CD4-positive, alpha-beta memory T cell (primary cell): ENCODE measurements at places on chromosomes 13 and 19. TPM values are rescaled to one million over a fixed set of nuclear protein-coding genes. Genes with fewer than 3 reads are reported as not detected.

The RABAC1 gene
- 100 TPM for total RNA-seq

The ZNF726 gene
- 3.0 TPM for total RNA-seq

The TMEM38A gene
- 0.99 TPM for total RNA-seq

The CD22 gene
- total RNA-seq = 0.30 TPM

The ZNF616 gene
- total RNA-seq = 19.0 TPM

The FXYD3 gene
- total RNA-seq = not detected

The OR7A5 gene
- total RNA-seq = not detected

The CYSLTR2 gene
- total RNA-seq = 3.3 TPM

The HSD17B14 gene
- total RNA-seq = 0.75 TPM

The ZNF492 gene
- total RNA-seq = 0.64 TPM

The TNFRSF19 gene
- not detected for total RNA-seq

- H3K27ac ChIP-seq = no peak overlapping the region
- H3K4me1 ChIP-seq = peaks cover 52% of the 10 kb centered on the region
- H3K36me3 ChIP-seq = peaks cover 15% of the 10 kb centered on the region
- H3K27me3 ChIP-seq = peaks cover 13% of the 10 kb centered on the region
- no peak overlapping the region for H3K4me3 ChIP-seq
Measured at GRCh38 chr19:7918615-7919421, 1.3 kb upstream of the SNAPC2 start.

- H3K4me3 ChIP-seq = no peak overlapping the region
- DNase-seq = no peak
- no peaks in the 10 kb centered on the region for H3K27me3 ChIP-seq
- peaks cover 4% of the 10 kb centered on the region for H3K36me3 ChIP-seq
- H3K27ac ChIP-seq = no peak overlapping the region
Measured at GRCh38 chr19:14159059-14159458, 22.7 kb upstream of the ASF1B start.

DNA sequence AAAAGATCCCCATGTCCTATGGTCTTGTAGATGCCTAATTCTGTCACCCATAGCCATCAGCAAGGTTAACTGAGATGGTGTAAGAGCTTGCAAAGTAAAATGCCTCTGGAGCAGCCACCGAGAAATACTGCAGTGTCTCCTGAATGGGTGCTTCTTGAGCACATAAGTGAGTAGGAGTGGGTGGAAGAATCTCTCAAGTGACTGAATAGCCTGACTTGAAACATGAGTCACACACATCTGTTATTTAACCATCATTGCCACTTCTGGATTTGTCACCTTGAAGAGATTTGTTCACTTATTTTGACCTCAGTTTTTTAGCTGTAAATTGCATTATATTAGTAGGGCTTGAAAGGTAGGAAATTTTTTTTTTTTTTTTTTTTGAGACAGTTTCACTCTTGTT is 2.3 kb downstream of the ZNF714 start:
- no peaks in the 10 kb centered on the region for H3K27me3 ChIP-seq
- no peak for DNase-seq
- no peak overlapping the region for H3K4me3 ChIP-seq
- peaks cover 4% of the 10 kb centered on the region for H3K36me3 ChIP-seq

GRCh38 chr13:28590461-28590860 is 68.5 kb upstream of the POMP start:
- no peak overlapping the region for H3K27ac ChIP-seq
- H3K4me3 ChIP-seq = no peak overlapping the region
- no peaks in the 10 kb centered on the region for H3K36me3 ChIP-seq
- H3K27me3 ChIP-seq = no peaks in the 10 kb centered on the region
- DNase-seq = no peak
- no peaks in the 10 kb centered on the region for H3K4me1 ChIP-seq

DNA sequence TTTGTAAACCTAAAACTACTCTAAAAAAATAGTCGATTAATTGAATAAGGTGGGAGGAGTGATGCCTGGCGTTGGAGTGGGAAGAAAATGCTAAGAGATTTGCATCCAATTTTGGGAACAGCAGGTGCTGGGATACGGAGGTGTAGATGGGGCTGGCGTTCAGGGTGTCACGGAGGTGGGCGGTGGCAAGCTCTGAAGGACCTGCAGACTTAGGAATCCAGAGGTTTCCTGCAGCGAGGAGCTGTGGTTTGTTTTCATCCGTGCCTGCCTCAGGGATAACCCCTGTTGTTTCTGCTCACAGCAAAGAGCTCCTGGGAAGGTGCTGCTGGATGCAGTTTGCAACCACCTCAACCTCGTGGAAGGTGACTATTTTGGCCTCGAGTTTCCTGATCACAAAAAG is 166.4 kb upstream of the RNF113B start:
- H3K4me1 ChIP-seq = no peaks in the 10 kb centered on the region
- H3K4me3 ChIP-seq = no peak overlapping the region
- no peak for DNase-seq
- no peaks in the 10 kb centered on the region for H3K27me3 ChIP-seq

- DNase-seq = no peak
- no peaks in the 10 kb centered on the region for H3K36me3 ChIP-seq
- peak overlapping the region; percentile 62 for H3K4me3 ChIP-seq
- H3K4me1 ChIP-seq = peaks cover 24% of the 10 kb centered on the region
- H3K27ac ChIP-seq = no peak overlapping the region
Measured at GRCh38 chr13:109785892-109786450, 412 bp downstream of the IRS2 start.

DNA sequence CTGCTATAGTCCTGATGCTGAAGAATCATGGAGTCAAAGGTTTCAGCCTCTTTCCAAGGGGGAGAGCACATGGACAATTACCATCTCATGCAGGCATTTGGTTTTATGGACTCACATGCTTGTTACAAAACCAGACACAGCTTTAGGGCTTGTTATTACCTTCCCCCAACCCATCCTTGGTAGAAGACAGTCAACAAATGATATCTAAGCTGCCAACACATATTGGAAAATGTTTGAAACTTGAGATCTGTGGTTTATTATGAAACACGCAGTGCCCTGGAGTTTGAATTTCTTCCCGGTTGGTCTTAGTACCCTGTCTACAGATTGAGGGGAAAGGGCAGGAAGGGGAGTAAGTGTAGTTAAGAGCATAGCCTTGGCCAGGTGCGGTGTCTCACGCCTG is 12.5 kb upstream of the CYP2A6 start:
- H3K4me3 ChIP-seq = no peak overlapping the region
- H3K36me3 ChIP-seq = no peaks in the 10 kb centered on the region
- no peaks in the 10 kb centered on the region for H3K27me3 ChIP-seq
- no peaks in the 10 kb centered on the region for H3K4me1 ChIP-seq

GRCh38 chr13:106530980-106531481 is 4.4 kb downstream of the EFNB2 start:
- H3K36me3 ChIP-seq = no peaks in the 10 kb centered on the region
- H3K4me3 ChIP-seq = no peak overlapping the region
- peaks cover 24% of the 10 kb centered on the region for H3K4me1 ChIP-seq
- DNase-seq = no peak

GRCh38 chr13:32960626-32961025 is 55.6 kb upstream of the KL start:
- H3K4me1 ChIP-seq = no peaks in the 10 kb centered on the region
- no peaks in the 10 kb centered on the region for H3K36me3 ChIP-seq
- no peaks in the 10 kb centered on the region for H3K27me3 ChIP-seq
- no peak overlapping the region for H3K27ac ChIP-seq
- H3K4me3 ChIP-seq = no peak overlapping the region
- no peak for DNase-seq

GRCh38 chr13:95229855-95230254 is 71.4 kb downstream of the ABCC4 start:
- no peaks in the 10 kb centered on the region for H3K27me3 ChIP-seq
- no peak overlapping the region for H3K4me3 ChIP-seq
- no peak for DNase-seq
- no peak overlapping the region for H3K27ac ChIP-seq
- no peaks in the 10 kb centered on the region for H3K36me3 ChIP-seq
- H3K4me1 ChIP-seq = no peaks in the 10 kb centered on the region

- no peaks in the 10 kb centered on the region for H3K27me3 ChIP-seq
- DNase-seq = no peak
- no peak overlapping the region for H3K4me3 ChIP-seq
- no peaks in the 10 kb centered on the region for H3K4me1 ChIP-seq
Measured at GRCh38 chr19:30109565-30109964, 167.5 kb downstream of the URI1 start.

GRCh38 chr19:31140717-31141116 is 208.5 kb downstream of the TSHZ3 start:
- no peak for DNase-seq
- H3K4me1 ChIP-seq = no peaks in the 10 kb centered on the region
- no peaks in the 10 kb centered on the region for H3K27me3 ChIP-seq
- H3K27ac ChIP-seq = no peak overlapping the region
- H3K4me3 ChIP-seq = no peak overlapping the region

DNA sequence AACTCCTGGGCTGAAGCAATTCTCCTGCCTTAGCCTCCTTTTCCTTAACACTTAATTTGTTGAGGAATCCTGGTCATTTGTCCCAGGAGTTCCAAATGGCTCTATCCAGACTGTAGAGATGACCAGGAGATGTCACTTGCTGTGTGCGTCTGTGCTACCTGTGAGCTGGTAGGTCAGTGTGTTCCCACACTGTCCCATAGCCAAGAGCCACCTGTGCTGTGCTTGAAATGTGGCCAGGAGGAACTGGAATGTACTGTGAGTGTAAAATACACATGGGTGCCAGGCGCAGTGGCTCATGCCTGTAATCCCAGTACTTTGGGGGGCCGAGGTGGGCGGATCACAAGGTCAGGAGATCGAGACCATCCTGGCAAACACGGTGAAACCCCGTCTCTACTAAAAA is 29.4 kb upstream of the KDM4B start:
- no peak for DNase-seq
- H3K4me3 ChIP-seq = no peak overlapping the region
- H3K36me3 ChIP-seq = no peaks in the 10 kb centered on the region
- no peak overlapping the region for H3K27ac ChIP-seq
- H3K4me1 ChIP-seq = no peaks in the 10 kb centered on the region

GRCh38 chr13:98083507-98083906 is 59.4 kb upstream of the FARP1 start:
- no peak overlapping the region for H3K4me3 ChIP-seq
- no peak overlapping the region for H3K27ac ChIP-seq
- H3K36me3 ChIP-seq = no peaks in the 10 kb centered on the region
- H3K4me1 ChIP-seq = no peaks in the 10 kb centered on the region

DNA sequence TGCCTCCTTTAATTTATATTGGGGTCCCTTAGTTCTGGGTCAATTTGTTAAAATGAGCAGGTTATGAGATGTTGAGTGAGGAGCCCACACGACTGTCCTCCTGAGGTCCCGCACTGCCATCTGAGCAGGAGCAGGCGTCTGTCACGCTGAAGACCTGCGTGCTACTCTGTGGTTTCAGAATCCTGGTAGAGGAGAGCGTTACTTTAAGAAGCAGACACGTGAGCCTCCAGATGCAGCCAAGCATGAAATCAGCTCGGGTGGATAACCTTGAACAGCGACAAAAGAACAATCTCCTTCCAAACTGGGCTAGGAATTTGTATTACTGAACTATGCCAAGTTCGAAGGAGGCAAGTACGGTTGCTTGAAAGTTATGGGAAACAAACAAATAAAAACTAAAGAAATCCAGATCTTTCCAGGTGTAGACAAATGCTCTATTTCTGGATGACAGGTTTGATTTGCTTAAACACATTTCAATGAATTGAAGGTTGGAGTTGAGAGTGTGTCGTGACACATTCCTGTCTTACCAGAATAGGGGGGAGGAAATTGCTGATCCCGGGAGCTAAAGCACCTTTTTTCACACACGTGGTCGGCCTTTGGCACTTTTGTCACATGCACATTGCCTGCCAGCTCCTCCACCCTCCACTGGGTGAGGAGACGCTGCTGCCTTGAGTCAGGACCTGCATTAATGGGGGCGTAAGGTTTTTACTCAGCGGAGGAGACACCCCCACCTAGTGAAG is 945.5 kb upstream of the SLC10A2 start:
- H3K36me3 ChIP-seq = no peaks in the 10 kb centered on the region
- no peak overlapping the region for H3K27ac ChIP-seq
- no peaks in the 10 kb centered on the region for H3K4me1 ChIP-seq
- no peaks in the 10 kb centered on the region for H3K27me3 ChIP-seq
- no peak for DNase-seq

DNA sequence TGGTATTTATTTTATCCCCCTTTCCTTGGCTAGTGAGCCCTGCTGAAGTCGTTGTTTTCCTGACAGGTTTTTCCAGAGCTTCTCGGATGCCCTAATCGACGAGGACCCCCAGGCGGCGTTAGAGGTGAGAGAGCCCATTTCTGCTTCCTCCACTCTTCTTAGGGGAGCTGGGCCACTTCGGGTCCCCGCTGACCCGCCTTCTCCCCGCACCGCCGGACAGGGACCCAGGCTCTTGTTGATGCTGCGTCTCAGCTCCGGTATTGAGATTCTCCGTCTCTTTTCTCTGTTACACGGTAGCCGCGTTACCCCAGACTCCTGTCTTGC is 306 bp downstream of the SUGT1 start:
- no peaks in the 10 kb centered on the region for H3K36me3 ChIP-seq
- peaks cover 46% of the 10 kb centered on the region for H3K4me1 ChIP-seq
- no peaks in the 10 kb centered on the region for H3K27me3 ChIP-seq
- H3K4me3 ChIP-seq = peak overlapping the region; percentile 61
- peak overlapping the region; percentile 96 for H3K27ac ChIP-seq

- no peak overlapping the region for H3K27ac ChIP-seq
- no peak overlapping the region for H3K4me3 ChIP-seq
- H3K4me1 ChIP-seq = no peaks in the 10 kb centered on the region
- no peak for DNase-seq
- H3K27me3 ChIP-seq = no peaks in the 10 kb centered on the region
- no peaks in the 10 kb centered on the region for H3K36me3 ChIP-seq
Measured at GRCh38 chr13:71148396-71148795, 718.6 kb downstream of the DACH1 start.

- H3K4me1 ChIP-seq = peaks cover 3% of the 10 kb centered on the region
- H3K27ac ChIP-seq = no peak overlapping the region
- DNase-seq = peak; percentile 56
Measured at GRCh38 chr19:11881151-11881800, 6.3 kb upstream of the ZNF69 start.

- no peak for DNase-seq
- no peaks in the 10 kb centered on the region for H3K36me3 ChIP-seq
- no peaks in the 10 kb centered on the region for H3K4me1 ChIP-seq
- H3K27me3 ChIP-seq = no peaks in the 10 kb centered on the region
Measured at GRCh38 chr13:29106651-29107050, 286.5 kb downstream of the MTUS2 start.

DNA sequence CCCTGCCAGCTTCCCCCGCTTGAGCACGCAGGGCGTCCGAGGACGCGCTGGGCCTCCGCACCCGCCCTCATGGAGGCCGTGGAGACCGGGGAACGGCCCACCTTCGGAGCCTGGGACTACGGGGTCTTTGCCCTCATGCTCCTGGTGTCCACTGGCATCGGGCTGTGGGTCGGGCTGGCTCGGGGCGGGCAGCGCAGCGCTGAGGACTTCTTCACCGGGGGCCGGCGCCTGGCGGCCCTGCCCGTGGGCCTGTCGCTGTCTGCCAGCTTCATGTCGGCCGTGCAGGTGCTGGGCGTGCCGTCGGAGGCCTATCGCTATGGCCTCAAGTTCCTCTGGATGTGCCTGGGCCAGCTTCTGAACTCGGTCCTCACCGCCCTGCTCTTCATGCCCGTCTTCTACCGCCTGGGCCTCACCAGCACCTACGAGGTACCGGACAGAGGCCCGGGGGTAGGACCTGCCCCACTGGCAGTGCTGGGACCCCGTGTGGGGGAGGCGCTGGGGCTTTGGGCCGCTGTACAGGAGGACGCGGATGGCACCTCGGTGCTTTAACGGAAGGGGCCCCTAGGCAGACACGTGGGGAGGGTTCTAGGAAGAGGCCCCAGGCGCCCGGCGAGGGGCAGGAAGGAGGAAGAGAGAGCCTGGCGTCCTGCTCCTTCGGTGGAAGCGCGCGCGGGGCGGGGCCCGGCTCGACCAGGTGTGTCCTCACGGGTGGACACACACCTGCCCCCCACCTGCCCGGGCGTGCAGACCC is 681 bp downstream of the SLC5A5 start:
- peaks cover 26% of the 10 kb centered on the region for H3K4me1 ChIP-seq
- H3K36me3 ChIP-seq = no peaks in the 10 kb centered on the region
- no peaks in the 10 kb centered on the region for H3K27me3 ChIP-seq
- peak overlapping the region; percentile 55 for H3K4me3 ChIP-seq
- peak; percentile 34 for DNase-seq
